ENCODE measurements at places on chromosomes 2 and 18. TPM values are rescaled to one million over a fixed set of nuclear protein-coding genes. Genes with fewer than 3 reads are reported as not detected.

DNA sequence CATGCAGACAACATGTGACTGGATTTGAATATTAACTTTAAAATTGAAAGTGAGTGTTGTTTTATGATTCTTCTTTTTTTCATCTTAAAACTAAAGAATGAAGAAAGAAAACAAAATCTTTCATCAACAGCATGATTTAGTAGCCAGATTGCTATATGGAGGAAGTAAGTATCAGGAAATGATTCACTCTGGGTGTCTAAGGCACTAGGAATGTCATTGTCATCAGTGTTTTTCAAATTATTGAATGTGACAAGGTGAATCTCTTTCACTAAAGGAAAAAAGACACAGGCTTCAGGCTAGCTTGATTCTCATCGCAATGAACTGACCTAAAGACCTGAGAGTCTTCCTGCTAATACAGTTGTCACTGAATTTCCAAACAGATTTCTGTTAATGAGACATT, 430.1 kb downstream of the FBXO15 start:
- peak; percentile 70 for DNase-seq

The SLC16A14 gene
- 0.31 TPM for total RNA-seq

DNA sequence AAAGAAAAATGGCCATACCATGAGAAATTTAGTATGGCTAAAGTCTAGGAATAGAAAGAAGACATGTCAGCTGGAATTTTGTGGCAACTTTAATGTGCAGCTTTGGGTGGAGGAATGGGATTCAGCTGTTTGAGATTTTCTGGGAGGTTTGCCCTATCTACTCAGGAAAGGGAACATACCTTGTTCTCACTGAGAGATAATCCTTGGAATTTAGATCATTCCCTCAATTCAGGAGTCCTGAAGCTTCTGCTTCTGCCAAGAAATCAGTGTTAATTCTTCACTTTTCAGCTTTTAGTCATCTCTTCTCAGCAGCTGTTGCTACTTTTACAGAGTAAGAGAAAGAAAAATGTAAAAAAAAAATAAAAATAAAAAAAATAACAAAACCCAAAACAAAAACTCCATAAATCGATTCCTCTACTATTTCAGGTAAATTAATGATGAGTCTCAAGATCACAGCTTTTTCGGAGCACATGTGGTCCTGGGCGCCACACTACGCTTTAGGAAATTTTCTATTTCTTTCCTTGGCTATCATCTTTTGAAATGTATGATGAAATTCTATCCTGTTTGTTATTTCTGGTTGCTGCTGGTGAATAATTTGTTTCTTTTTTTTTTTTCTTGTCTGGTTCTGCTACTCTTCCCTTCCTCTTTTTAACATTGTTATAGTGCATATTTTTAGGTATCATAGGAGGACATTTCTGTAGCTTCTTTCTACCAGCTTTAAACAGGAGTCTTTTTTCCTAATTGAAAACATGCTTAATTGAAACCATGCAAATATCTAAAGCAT, 18.9 kb upstream of the BAZ2B start:
- DNase-seq = no peak

- no peak for DNase-seq
These were observed 101.1 kb downstream of the KLHL29 start for GRCh38 chr2:23485841-23486683.

- no peak for DNase-seq
These were observed 14.4 kb downstream of the PHLPP1 start for GRCh38 chr18:62729487-62730386.

- no peak for DNase-seq
These were observed 676.5 kb upstream of the FSHR start for GRCh38 chr2:49830846-49831245.

- no peak for DNase-seq
These were observed 269.0 kb upstream of the SLC39A10 start for GRCh38 chr2:195388028-195388427.

- DNase-seq = peak; percentile 86
These were observed 336.3 kb downstream of the NYAP2 start for GRCh38 chr2:225735844-225736243.
